ENCODE measurements at places on chromosomes 2 and 18. TPM values are rescaled to one million over a fixed set of nuclear protein-coding genes. Genes with fewer than 3 reads are reported as not detected.

Gene C2orf66
- not detected for total RNA-seq

Gene NTSR2
- total RNA-seq: not detected

Gene EMILIN2
- total RNA-seq: 6.0 TPM

Gene TMEM247
- total RNA-seq: not detected

Gene RNU2-63P
- total RNA-seq: not detected

GRCh38 chr18:10457767-10458166, 3.3 kb downstream of the APCDD1 start:
- peaks cover 71% of the 10 kb centered on the region for H3K4me1 ChIP-seq
- H3K4me3 ChIP-seq: peak overlapping the region; percentile 91
- DNase-seq: no peak
- H3K27ac ChIP-seq: peak overlapping the region; percentile 3
- no peaks in the 10 kb centered on the region for H3K36me3 ChIP-seq

GRCh38 chr2:113053666-113054065, 999 bp upstream of the IL36B start:
- no peaks in the 10 kb centered on the region for H3K36me3 ChIP-seq
- H3K27ac ChIP-seq: no peak overlapping the region
- no peaks in the 10 kb centered on the region for H3K27me3 ChIP-seq
- no peak for DNase-seq
- no peaks in the 10 kb centered on the region for H3K4me1 ChIP-seq

DNA sequence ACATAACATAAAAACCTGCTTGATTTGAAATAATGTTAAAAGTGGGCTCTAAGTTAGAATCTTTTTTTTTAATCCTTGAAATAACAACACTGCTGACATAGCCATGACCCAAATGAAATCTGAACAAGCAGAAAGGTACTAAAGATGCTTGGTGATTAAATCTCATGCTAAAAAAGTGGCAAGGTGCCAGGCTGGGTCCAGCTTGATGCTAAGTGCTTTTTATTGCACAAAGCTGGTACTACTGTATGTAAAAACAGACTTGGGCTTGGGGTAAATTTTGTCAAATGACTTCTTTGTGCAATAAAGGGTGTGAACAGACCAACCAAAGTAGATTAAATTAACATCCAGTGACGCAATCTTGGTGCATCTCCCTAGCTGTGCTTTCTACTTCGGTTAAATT, 13.4 kb downstream of the BCL11A start:
- DNase-seq: no peak
- H3K4me3 ChIP-seq: no peak overlapping the region
- H3K4me1 ChIP-seq: peaks cover 76% of the 10 kb centered on the region
- H3K27ac ChIP-seq: no peak overlapping the region
- peaks cover 11% of the 10 kb centered on the region for H3K27me3 ChIP-seq

- H3K4me1 ChIP-seq: no peaks in the 10 kb centered on the region
- no peaks in the 10 kb centered on the region for H3K27me3 ChIP-seq
- no peak overlapping the region for H3K27ac ChIP-seq
- no peak overlapping the region for H3K4me3 ChIP-seq
These were observed 1574.2 kb upstream of the PIK3C3 start for GRCh38 chr18:40380686-40381439.

DNA sequence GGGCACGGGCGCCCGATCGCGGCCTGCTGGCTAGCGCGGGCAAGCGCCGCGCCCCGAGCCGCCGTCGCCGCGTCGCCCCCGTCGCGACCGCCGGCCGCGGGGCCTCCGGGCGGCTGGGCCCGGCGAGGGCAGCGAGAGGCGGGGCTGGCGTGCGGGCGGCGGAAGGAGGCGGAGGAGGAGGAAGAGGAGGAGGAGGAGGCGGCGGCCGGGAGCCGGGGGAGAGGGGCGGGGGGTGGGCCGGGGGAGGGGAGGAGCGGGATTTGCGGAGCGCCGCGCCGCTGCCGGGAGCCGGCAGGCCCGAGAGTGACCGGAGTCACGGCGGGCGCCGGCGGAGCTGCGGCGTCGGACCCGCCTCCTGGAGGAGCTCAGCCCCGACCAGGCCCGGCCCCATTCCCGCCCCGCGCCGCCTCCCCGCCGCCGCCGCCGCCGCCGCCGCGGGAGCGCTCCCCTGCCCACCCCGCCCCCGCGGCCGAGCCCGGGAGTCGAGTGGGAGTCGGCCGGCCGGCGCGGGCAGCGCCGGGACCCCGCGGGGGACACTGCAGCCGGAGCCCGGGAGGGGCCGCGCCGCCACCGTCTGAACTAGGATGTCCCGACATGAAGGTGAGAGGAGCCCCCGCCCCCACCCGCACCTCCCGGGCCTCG, at the start of gene KCMF1:
Gene KCMF1, plus strand, starts transcription at position 294 of the 642 bp plus-strand sequence. Its CDS starts 291 bp downstream, at position 585.
- H3K4me1 ChIP-seq: peaks cover 50% of the 10 kb centered on the region
- H3K4me3 ChIP-seq: peak within 1 kb of the TSS; percentile 84
- H3K27ac ChIP-seq: peak within 1 kb of the TSS; percentile 99
- DNase-seq: peak; percentile 81
- H3K36me3 ChIP-seq: no peaks in the 10 kb centered on the region

GRCh38 chr18:55509631-55510324, 78.2 kb downstream of the TCF4 start:
- no peaks in the 10 kb centered on the region for H3K36me3 ChIP-seq
- DNase-seq: no peak
- H3K4me3 ChIP-seq: peak overlapping the region; percentile 20
- H3K27ac ChIP-seq: peak overlapping the region; percentile 70

DNA sequence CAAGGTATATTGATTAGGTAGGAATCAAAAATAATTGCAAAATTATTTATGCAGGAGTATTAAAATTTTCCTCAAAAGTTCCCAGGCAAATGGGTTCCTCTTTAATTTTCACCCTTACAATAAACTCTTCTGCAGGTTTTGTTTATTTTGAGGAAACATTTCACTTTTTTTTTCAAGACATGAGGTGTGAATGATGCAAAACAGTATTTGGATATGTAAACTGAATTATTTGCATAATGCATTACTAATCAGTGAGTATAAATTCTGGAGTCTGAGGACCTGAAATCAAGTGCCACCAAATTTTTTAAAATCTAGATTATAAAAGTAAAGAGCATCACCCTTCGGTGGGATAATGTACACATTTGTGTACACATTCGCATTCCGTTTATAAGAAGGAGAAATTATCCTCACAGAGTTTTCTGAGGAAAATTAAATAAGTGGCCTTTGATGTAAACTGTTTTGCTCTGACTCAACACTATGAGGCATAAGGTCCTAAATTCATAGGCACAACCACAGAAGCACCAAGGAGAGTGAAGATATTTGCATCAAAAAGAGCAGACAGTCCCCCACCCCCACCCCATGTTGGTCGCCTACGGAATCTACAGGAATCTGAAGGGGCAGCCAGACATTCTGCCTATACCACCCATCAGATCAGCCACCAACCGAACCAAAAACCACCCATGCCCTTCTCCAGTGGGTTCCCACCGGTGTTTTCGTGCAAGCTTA, 33.1 kb downstream of the BCL11A start:
- H3K27ac ChIP-seq: no peak overlapping the region
- no peaks in the 10 kb centered on the region for H3K36me3 ChIP-seq
- no peak overlapping the region for H3K4me3 ChIP-seq
- H3K4me1 ChIP-seq: peaks cover 17% of the 10 kb centered on the region
- no peaks in the 10 kb centered on the region for H3K27me3 ChIP-seq

DNA sequence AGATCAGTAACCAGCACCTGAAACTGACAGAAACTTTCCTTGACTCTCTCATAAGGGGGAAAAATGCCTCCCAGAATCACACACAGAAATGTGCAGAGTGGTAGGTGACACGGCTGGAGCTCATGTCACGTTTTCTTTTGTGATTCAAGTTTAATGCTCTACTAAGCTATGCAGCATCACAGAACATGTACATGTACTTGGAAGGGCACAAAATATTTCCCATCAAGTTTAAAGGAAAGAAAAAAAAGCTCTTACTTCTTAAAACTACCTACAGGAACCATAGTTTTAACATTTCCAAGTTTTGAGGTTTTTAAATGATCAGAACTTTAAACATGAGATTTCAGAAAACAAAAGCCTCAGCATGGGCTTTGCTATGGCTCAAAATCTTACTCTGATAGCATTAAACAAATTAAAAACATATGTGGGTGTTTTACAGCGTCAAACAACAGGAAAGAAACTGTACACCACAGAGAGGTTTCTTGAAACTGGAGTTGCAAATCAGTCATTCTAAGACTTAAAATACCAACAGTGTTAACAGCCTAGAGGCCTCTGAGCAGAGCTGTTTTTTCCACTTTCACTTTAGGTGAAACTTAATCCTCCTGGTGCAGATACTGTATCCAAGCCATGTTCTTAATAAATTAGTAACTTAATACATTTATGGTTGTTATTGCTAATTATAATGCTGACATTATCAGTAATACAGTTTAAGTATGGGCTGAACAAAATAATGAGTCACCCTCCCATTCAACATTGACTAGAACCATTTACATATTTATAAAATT, 30.1 kb downstream of the MBP start:
- peaks cover 76% of the 10 kb centered on the region for H3K4me1 ChIP-seq
- H3K4me3 ChIP-seq: peak overlapping the region; percentile 0
- no peaks in the 10 kb centered on the region for H3K36me3 ChIP-seq
- H3K27ac ChIP-seq: peak overlapping the region; percentile 89
- no peaks in the 10 kb centered on the region for H3K27me3 ChIP-seq

- DNase-seq: no peak
- H3K4me1 ChIP-seq: peaks cover 14% of the 10 kb centered on the region
- H3K4me3 ChIP-seq: peak overlapping the region; percentile 0
- H3K36me3 ChIP-seq: peaks cover 38% of the 10 kb centered on the region
- H3K27me3 ChIP-seq: no peaks in the 10 kb centered on the region
These were observed 18.0 kb downstream of the ARID5A start for GRCh38 chr2:96554293-96555145.

DNA sequence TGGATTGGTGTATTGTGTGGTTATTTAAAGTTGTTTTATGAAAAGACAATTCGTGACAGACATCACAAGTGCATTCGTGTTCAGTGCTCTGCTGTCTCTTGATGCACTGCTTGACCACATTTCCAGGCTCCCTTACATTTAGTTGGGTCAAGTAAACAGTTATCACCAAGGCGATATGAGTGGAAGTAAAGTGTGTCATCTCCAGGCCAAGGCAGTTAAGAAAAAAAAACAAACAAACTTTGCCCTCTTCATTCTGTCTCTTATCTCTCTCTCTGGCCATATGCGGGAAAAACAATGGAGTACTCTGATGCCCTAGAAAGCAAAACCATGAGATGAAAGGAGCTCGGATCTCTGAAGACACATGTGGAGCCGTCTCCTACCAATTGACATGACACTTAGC, 131.1 kb downstream of the DSEL start:
- H3K36me3 ChIP-seq: no peaks in the 10 kb centered on the region
- no peak overlapping the region for H3K4me3 ChIP-seq
- H3K4me1 ChIP-seq: no peaks in the 10 kb centered on the region
- no peak overlapping the region for H3K27ac ChIP-seq

GRCh38 chr2:169768262-169768995, 30.2 kb upstream of the SSB start:
- peak; percentile 63 for DNase-seq
- H3K4me3 ChIP-seq: peak overlapping the region; percentile 47
- peaks cover 16% of the 10 kb centered on the region for H3K27me3 ChIP-seq
- no peaks in the 10 kb centered on the region for H3K36me3 ChIP-seq
- H3K4me1 ChIP-seq: peaks cover 18% of the 10 kb centered on the region

- no peak overlapping the region for H3K27ac ChIP-seq
- no peak for DNase-seq
- no peak overlapping the region for H3K4me3 ChIP-seq
- H3K4me1 ChIP-seq: no peaks in the 10 kb centered on the region
- H3K27me3 ChIP-seq: no peaks in the 10 kb centered on the region
These were observed 186.3 kb downstream of the RIT2 start for GRCh38 chr18:42929181-42929580.

DNA sequence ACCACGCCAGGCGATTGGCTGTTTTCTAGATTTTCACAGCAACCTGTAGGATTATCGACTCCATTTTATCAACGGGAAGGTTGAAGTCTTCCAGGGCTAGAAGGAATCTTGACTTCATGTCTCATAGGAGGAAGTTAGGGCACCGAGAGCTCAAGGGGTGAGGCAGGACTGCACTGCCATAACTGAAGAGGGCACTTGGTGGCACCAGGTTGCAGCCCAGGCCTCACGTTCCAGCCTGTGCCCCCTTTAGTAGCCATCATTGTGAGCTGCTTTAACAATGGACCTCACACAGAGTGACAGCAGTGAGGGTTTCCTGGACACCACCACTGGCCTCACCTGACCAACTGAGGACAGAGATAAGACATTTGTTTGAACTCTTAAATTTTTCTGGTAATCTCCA, 22.9 kb upstream of the RPL37A start:
- no peaks in the 10 kb centered on the region for H3K27me3 ChIP-seq
- H3K36me3 ChIP-seq: peaks cover 55% of the 10 kb centered on the region
- no peak for DNase-seq
- H3K4me3 ChIP-seq: no peak overlapping the region
- H3K4me1 ChIP-seq: peaks cover 7% of the 10 kb centered on the region

- H3K36me3 ChIP-seq: peaks cover 4% of the 10 kb centered on the region
- H3K4me1 ChIP-seq: no peaks in the 10 kb centered on the region
- H3K4me3 ChIP-seq: no peak overlapping the region
- no peak overlapping the region for H3K27ac ChIP-seq
- DNase-seq: no peak
These were observed 81.8 kb downstream of the SOS1 start for GRCh38 chr2:39039072-39039471.

GRCh38 chr2:201402651-201403562, 45.8 kb upstream of the FLACC1 start:
- no peak for DNase-seq
- H3K4me1 ChIP-seq: peaks cover 44% of the 10 kb centered on the region
- H3K27ac ChIP-seq: no peak overlapping the region
- H3K27me3 ChIP-seq: no peaks in the 10 kb centered on the region

DNA sequence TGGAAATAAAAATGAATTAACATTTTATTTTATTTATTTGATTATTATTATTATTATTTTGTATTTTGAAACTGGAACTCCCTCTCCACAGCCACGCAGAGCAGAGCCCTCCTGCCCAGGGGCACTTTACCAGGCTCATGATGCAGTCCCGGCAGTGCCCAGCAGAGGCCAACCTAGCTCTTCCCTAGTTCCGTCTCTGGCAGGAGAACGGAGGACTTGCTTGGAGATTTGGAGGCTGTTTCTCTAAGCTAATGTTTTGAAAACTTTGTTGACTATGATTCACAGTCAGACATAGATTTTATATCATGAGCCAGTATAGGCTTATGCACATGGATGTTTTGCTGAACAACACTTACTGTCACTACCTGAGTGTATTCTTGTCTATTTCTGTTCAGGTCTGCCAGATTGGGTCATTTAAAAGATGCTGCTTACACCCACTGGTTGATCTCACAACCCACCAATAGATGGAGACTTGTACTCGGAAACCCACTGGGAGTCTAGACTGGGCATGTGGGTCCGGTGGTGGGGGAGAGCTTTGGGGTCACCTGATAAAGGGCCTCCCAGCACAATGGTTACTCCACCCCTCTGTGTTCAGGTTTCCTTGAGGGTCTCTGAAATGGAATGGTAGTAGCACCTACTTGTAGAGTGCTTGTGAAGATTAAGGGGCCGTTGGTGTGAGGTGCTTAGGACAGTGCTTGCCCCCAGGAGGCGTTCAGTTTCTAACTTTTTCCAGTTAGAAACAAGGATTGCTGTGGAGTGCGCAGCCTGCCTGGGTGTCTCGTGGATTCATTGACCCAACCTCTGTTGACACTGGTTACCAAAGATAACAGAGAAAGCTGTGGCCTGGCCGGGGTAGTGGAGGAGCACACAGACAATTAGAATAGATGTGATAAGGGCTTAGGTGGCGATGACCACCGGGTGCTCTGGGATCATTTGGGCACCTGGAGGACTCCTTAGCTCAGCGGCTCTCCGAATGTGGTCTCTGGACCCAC, 177.3 kb downstream of the HAUS1 start:
- H3K27me3 ChIP-seq: no peaks in the 10 kb centered on the region
- H3K36me3 ChIP-seq: no peaks in the 10 kb centered on the region
- peaks cover 4% of the 10 kb centered on the region for H3K4me1 ChIP-seq
- DNase-seq: no peak
- H3K27ac ChIP-seq: no peak overlapping the region
